ENCODE measurements at places on chromosomes 3 and 15.
A peak's percentile ranks its signal among the peaks of the same experiment; 100 is the strongest.

- DNase-seq = no peak
Observed at GRCh38 chr15:50162969-50163718, 18.9 kb upstream of the SLC27A2 start.

DNA sequence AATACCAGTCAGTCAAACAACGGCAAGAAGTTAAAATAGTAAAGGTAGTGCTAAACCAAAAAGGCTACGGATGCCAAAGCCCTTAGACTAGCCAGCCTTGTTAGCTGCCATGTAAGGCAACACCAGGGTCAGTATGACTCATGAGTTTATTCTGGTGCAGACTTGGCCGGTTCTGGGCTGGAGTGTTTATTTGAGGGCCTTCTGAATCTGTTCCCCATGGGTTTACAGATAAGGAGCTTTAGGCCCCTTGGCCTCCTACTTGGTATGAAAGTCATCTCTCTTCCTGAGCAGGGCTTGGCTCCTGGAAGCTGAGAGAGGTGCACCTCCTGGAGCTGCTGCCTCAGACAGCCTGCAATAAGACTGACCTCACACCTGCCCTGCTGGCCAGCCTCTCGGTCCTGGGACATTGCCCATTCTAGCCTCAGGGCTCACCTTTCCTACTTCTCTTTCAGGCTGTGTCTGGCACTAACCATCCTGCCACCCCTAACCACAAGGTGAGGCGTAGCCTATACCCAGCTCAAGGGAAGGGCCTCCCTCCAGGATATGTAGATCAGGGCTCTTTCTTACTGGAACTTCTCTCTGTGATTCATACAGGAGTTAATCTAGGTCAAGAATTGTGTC lies 10.4 kb upstream of the RTP1 start:
- no peak for DNase-seq

DNA sequence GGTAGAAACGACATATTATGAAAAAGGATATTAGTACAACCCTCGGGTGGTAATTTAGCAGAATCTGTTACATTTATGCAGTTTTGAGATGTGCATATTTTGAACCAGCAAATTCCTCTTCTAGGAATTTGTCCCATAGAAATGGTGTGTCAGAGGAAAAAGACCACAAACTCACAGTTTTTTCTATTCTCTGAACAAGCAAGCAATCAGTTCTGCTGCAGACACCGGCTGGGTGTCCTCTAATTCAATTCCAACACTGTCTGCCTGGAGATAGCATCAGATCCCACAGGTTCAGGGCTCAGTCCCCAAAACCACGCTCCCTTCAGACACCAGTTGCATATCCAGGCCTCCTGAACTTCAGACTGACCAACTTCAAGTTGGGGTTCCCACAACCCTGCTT lies 36.4 kb downstream of the APH1B start:
- no peak for DNase-seq

- no peak for DNase-seq
Observed at GRCh38 chr3:8741581-8742261, 8.1 kb downstream of the CAV3 start.

- DNase-seq = no peak
Observed at GRCh38 chr3:197010556-197011351, 18.9 kb downstream of the MELTF start.

DNA sequence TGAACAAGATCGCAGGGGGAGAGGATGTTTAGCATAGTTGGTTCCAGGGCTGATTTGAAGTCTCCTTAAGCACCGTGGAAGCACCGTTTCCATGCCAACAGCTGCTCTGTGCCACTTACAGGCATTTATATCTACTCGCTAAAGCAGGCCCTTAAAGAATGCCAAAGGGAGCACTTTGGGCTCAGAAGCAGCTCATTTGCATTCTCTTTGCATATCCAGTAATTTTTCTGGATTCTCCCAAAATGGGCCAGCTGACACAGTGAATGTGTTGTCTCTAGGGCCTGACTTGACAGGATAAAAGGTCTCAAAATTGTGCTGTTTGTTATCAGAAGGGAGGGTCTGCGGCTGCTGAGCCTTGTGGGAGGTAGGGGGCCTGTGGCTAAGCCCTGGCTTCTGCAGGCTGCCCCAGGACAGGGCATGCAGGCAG lies 138.6 kb downstream of the FBLN2 start:
- DNase-seq = no peak

DNA sequence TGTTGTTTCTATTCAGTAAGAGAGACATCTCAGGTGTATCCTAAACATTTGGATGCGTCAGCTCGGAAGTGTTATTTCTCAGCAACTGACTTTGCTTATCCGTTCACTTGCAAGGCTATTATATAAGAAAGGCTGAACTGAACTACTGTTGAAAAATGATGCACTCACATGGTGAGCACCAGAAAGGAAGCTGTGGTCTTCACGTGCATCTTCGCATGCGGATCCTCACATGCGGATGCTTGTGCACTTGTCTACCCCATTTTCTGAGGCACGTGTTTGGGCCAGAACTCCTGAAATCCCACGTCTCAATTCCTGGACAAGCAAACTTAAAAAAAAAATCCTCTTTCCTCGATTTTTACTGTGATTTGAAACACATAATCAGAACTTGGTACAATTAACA lies 63.2 kb downstream of the PDZRN3 start:
- no peak for DNase-seq

- no peak for DNase-seq
Observed at GRCh38 chr3:193842832-193843473, 249.9 kb downstream of the OPA1 start.

GRCh38 chr3:161890147-161890625 lies 393.6 kb downstream of the OTOL1 start:
- DNase-seq = no peak

DNA sequence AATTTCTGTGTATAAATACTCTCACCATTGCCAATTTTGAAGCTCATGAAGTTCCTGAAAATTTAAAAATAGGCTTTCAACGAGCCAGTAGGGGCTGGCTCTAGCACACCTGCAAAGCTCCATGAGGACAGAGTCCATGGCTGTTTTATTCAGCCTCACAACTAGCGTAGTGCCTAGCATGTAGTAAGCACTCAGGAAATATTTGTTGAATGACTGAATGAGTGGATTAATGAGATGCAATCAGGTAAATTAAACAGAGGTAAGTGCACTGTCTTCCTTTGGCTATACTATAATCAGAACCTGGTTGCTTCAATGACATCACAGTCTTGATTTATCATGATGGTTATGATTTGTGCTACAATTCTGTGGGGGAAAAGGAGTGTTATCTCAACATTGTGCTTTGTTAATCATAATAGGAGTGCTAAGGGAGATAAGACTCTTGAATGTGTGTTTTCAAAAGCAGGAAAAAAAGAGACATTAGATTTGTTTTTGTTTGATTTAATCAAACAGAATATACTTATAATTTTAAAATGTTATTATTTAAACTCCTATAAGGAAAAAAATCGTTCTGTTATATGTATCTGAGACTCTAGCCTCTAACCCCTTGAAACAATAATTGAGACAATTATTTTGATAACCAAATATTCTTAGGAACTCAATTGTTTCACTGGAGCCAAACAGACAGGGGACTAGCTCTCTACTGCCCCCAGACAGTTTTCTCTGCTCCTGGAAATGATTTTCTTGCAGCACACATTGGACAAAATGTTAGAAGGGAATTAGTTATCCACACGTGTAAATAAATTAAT lies 171.7 kb upstream of the ATP11B start:
- no peak for DNase-seq

GRCh38 chr3:59082106-59082505 lies 32.3 kb upstream of the CFAP20DC start:
- peak; percentile 48 for DNase-seq

DNA sequence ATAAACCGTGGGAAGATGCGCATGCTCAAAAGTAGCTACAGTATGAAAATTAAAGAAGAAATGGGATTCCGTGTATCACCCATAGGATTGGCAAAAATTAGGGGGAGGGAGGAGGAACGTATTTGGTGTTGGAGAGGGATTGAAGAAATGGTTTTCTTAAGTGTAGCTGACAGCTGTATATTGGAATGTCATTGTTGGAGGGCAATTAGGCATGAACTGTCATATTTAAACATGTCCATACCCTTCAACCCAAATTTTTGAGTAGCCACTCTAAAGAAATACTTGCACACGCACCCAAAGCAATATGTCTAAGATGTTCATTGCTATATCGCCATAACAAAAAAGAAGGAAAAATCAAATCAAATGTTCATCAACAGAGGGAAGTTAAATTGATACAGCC lies 144.7 kb downstream of the TLE3 start:
- DNase-seq = no peak

GRCh38 chr3:170049146-170050000 lies 11.6 kb downstream of the GPR160 start:
- DNase-seq = no peak

GRCh38 chr3:13891492-13892073 lies 11.7 kb upstream of the WNT7A start:
- DNase-seq = no peak

DNA sequence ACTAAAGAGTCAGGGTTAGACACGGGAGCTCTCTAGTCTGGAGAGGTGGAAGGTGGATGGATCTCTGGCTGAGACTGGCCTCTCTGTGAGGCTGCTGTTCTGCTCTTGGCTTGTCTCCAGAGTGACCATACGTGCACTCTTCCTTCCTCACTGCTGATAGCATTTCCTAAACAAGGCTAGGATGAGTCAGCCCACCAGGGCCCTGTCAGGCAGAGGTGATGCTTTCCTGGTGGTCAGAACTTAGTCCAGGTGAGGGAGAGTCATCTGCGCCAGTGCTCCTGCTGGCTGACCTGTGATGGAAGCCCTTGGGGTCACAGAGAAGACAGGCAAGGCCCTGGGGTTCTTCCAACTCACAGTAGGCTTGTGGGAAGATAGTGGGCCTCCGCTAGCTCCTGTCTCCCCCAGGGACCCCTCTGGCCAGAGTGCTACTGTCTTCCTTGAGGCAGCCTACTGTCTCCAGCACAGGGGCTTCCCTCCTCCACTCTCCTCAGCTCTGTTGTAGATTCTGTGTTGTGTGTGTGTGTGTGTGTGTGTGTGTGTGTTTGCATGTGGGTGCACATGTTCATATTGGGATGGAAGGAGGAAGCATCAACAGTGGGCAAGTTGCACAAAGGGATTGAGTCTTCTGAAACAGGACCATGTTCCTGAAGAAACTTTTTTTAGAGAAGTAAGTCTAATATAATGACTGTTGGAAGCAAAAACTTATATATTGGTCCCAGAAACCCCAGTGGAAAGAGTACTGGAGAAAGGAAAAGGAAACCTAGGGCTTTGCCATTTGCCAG lies 16.5 kb downstream of the ALPK3 start:
- no peak for DNase-seq

GRCh38 chr3:133788024-133788423 lies 17.6 kb upstream of the SRPRB start:
- DNase-seq = no peak

DNA sequence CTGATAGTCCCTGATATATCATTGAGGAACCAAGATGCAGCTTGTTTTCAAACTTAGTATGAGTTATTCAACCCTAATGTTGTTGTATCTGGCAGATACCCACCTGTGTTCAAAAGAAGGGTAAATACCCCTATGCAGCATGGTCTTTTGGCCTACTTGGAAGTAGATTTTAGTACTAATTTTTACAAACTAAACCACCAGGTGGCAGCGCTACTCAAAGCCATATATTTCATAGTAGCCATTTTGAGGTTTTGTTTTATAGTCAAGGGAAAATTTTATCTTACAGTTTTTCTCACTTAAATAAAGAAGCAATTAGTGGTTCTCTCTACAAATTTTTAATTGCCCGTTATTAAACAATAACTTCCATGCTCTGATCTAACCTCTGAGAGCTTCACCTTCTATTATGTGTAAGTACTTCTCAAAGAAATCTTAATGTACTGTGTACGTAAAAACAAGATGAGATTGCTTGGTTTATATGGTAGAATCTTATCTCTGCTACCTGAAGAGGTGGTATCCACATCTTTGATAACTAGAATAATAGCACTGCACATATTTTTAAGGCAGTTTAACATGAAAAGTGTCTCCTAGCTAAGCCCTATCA lies 31.5 kb upstream of the MLF1 start:
- peak; percentile 71 for DNase-seq

- peak; percentile 59 for DNase-seq
Observed at GRCh38 chr3:153658136-153658535, 463.1 kb upstream of the ARHGEF26 start.

- no peak for DNase-seq
Observed at GRCh38 chr3:125958511-125959316, 10.3 kb upstream of the ROPN1B start.

- DNase-seq = peak; percentile 1
Observed at GRCh38 chr15:81809543-81809942, 236.3 kb downstream of the MEX3B start.

DNA sequence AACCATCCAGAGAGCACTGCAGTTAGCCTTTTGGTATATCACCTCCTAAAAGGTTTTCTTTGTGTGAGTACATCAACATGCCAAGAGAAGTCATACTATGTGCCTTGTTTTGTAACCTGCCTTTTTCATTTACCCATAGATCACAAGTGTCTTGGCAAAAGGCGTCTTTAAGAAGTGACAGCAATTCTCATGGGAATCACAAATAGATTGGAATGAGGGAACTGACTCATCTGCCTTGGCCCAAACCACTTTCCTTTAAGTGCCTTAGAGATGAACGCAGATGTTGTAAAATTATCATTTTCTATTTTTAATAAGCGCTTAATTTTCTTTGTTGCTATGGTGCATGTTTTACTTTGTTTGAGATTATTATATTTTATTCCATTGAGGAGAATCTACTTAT lies 20.7 kb upstream of the POMGNT2 start:
- no peak for DNase-seq

DNA sequence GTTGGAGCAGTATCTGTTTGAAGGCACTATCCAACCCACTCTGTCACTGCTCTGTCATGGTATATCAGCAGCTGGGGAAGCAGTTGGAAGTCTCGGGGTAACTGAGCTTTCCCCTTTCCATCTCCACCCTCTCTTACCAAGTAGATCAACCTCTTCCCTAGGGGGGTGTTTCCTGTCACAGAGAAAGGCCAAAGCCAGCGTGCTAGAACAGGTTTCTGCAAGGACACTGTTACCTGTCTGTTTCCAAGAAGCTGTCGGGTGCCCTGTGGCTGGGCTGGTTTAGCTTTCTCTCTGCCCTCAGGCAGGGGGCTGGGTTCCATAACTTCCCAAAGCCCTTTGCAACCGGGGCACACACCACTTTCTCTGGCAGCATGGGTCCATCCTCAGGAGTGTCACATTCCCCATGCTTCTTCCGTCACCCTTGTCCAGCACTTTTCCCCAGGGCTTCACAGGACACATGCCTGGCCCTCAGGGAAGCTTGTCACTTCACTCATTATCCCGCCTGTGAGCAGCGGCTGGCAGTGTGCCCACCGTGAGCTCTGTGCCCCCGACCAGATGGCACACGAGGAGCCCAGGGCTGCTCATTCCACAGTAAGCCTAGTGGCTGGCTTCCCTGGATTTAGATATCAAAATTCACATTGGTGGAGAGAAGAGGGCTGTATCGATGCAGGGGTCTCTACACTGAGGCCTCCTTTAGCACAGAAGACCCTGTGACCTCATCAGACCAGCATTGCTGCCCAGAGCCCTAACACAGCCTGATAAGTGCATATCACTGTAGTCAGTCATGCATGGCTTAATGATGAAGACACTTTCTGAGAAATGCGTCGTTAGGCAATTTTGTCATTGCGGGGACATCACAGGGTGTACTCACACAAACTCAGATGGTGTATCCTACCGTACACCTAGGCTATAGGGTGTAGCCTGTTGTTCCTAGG lies 205.8 kb downstream of the SLCO3A1 start:
- no peak for DNase-seq
